ENCODE measurements at places on chromosomes 13 and 19.

DNA sequence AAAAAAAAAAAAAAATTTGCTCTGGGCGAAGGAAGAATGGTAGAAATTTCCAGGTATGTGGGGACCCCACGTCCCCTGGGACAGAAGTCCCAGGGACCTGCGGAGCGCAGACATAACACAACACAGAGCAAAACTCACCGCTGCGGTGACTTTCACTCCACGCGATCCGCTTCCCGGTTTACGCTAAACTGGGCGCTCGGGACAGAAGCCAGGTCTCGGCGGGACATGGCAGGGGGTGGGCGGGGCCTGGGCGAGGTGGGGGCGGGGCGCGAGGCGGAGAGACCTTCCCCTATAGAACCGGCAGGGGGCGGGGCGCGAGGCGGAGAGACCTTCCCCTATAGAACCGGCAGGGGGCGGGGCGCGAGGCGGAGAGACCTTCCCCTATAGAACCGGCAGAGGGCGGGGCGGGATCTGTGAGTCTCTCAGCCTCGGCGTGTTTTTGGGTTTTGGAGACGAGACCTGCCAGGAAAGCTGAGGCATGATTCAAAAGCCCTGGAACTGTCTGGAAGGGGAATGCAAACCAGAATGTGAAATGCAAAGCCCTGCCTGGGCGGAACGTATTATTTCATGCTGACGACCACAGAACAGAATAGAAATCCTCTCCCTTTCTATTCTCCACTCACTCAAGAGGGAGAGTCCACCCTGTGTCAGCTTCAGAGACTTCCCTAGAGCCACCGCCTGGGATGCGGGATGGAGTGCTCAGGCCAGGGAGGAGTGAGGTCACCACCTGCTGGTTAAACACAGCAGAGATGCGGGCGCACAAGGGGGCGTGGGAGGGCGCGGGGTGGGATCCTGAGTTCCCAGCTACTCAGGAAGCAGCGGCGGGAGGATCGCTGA lies 20.2 kb upstream of the ERVV-1 start:
- peak overlapping the region; percentile 58 for H3K4me3 ChIP-seq
- H3K36me3 ChIP-seq, result no peaks in the 10 kb centered on the region
- no peaks in the 10 kb centered on the region for H3K27me3 ChIP-seq
- H3K4me1 ChIP-seq, result peaks cover 24% of the 10 kb centered on the region
- no peak for DNase-seq
- H3K27ac ChIP-seq, result peak overlapping the region; percentile 83

GRCh38 chr13:28744091-28744536 lies 25.3 kb upstream of the SLC46A3 start:
- no peaks in the 10 kb centered on the region for H3K4me1 ChIP-seq
- no peaks in the 10 kb centered on the region for H3K27me3 ChIP-seq
- DNase-seq, result no peak
- no peaks in the 10 kb centered on the region for H3K36me3 ChIP-seq
- peak overlapping the region; percentile 5 for H3K27ac ChIP-seq

DNA sequence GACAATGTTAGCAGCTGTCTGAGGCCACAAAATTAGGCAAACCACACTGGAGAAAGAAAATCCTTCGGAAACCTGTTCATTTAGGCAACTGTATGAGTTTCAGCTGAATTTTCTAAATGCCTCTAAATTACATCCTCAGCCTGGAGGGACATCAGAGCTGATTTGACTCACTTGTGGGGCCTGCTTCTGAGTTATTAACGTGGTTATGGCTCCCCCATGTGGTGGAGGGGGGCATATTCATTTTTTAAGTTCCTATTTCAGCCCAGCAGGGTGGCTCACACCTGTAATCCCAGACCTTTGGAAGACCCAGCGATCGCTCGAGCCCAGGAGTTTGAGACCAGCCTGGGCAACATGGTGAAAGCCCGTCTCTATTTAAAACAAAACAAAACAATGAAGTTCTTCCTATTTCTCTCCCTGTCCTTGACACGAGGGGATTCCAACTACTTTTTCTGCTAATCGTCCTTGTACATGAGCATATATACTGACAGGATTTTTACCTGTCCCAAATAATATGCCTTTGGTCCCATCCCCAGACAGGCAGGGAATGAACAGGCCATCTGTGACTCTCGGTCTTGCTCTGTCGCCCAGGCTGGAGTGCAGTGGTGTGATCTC lies 31.5 kb upstream of the HIF3A start:
- H3K27me3 ChIP-seq, result no peaks in the 10 kb centered on the region

DNA sequence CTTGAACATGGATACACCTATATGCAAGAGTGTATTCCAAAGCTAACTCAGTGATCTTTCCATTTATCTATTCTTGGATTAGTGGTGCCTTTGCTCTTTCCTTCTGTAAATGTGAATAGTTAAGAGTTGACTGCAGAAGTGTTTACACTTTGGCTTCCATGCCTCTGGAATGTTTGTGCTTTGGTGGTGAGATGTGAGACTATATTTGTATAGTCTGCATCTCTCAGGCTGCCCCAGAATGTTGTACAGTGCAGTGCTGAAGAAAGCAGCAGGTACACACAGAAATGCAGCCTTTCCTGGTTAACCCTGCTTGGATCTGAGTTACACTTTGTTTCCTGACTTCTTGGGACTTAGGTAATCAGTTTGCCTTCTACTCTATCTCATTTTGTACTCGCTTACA lies 90.2 kb downstream of the DNAJC15 start:
- peaks cover 12% of the 10 kb centered on the region for H3K4me1 ChIP-seq
- no peak overlapping the region for H3K27ac ChIP-seq
- DNase-seq, result no peak
- H3K27me3 ChIP-seq, result no peaks in the 10 kb centered on the region

GRCh38 chr19:10288662-10289166 lies 1.0 kb upstream of the ICAM5 start:
- peak overlapping the region; percentile 60 for H3K4me3 ChIP-seq
- H3K27me3 ChIP-seq, result peaks cover 16% of the 10 kb centered on the region
- DNase-seq, result no peak
- H3K4me1 ChIP-seq, result peaks cover 80% of the 10 kb centered on the region
- peaks cover 7% of the 10 kb centered on the region for H3K36me3 ChIP-seq

DNA sequence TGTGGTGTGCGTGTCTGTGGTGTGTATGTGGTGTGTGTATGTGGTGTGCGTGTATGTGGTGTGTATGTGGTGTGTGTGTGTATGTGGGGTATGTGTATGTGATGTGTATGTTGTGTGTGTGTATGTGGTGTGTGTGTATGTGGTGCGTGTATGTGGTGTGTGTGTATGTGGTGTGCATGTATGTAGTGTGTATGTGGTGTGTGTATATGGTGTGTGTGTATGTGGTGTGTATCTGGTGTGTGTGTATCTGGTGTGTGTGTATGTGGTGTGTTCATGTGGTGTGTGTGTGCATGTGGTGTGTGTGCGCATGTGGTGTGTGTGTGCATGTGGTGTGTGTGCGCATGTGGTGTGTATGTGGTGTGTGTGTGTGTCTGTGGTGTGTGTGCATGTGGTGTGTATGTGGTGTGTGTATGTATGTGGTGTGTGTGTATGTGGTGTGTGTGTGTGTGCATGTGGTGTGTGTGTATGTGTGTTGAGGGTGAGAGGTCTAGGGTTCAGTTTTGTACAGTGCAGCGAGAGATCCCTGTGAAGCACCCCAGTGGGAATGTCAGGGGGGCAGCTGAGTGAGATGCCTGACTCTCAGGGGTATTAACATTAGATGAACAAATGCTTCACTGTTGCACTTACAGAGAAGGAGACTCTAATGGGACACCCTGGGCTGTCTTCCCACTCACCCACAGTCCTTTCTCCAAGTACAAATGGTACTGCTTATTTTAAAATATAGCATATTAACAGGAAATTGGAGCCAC lies 61.3 kb upstream of the MEDAG start:
- no peak overlapping the region for H3K27ac ChIP-seq
- DNase-seq, result no peak
- no peaks in the 10 kb centered on the region for H3K36me3 ChIP-seq
- H3K27me3 ChIP-seq, result no peaks in the 10 kb centered on the region
- no peaks in the 10 kb centered on the region for H3K4me1 ChIP-seq
- H3K4me3 ChIP-seq, result no peak overlapping the region

DNA sequence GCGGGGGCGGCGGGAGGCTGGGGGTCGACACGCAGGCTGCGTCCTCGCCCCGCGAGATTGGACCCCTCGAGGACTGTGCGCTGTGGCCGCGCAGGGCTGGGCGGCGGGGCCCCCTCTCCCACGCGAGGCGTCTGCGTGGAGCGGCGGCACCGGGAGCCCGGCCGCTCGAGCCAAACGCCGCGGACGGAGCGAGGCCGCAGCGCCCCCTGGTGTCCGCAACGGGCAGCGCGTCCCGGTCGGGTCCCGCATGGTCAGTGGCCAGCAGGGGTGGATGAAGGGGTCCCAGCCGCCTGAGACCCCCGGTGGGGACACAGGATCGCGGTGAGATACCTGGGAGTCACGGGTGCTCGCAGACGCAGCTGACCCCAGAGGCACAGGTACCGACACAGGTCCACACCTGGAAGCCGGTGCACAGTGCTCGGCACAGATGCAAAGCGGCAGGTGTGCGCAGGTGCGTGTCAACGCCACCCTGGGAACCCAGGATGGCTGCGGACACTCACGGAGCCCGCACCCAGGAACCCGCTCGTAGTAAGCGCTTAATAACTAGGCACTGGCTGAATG lies 2.1 kb upstream of the CIRBP start:
- H3K4me3 ChIP-seq, result peak overlapping the region; percentile 60
- H3K27ac ChIP-seq, result peak overlapping the region; percentile 100
- H3K4me1 ChIP-seq, result peaks cover 80% of the 10 kb centered on the region
- peaks cover 12% of the 10 kb centered on the region for H3K36me3 ChIP-seq
- no peaks in the 10 kb centered on the region for H3K27me3 ChIP-seq
- DNase-seq, result no peak

GRCh38 chr13:42218576-42218975 lies 53.4 kb upstream of the AKAP11 start:
- DNase-seq, result no peak
- H3K4me3 ChIP-seq, result no peak overlapping the region
- no peaks in the 10 kb centered on the region for H3K4me1 ChIP-seq

GRCh38 chr19:30297969-30298368 lies 74.2 kb upstream of the ZNF536 start:
- peaks cover 40% of the 10 kb centered on the region for H3K27me3 ChIP-seq
- no peak overlapping the region for H3K4me3 ChIP-seq
- no peaks in the 10 kb centered on the region for H3K36me3 ChIP-seq
- H3K4me1 ChIP-seq, result no peaks in the 10 kb centered on the region

- H3K27ac ChIP-seq, result no peak overlapping the region
- H3K4me3 ChIP-seq, result no peak overlapping the region
- H3K36me3 ChIP-seq, result no peaks in the 10 kb centered on the region
- no peaks in the 10 kb centered on the region for H3K4me1 ChIP-seq
- no peak for DNase-seq
Measured at GRCh38 chr13:73194310-73194709, 135.5 kb downstream of the KLF5 start.

- peak overlapping the region; percentile 94 for H3K27ac ChIP-seq
- H3K4me3 ChIP-seq, result peak overlapping the region; percentile 86
- peaks cover 55% of the 10 kb centered on the region for H3K4me1 ChIP-seq
- H3K36me3 ChIP-seq, result no peaks in the 10 kb centered on the region
- peak; percentile 94 for DNase-seq
Measured at GRCh38 chr19:14418856-14419105, 360 bp downstream of the DDX39A start.

DNA sequence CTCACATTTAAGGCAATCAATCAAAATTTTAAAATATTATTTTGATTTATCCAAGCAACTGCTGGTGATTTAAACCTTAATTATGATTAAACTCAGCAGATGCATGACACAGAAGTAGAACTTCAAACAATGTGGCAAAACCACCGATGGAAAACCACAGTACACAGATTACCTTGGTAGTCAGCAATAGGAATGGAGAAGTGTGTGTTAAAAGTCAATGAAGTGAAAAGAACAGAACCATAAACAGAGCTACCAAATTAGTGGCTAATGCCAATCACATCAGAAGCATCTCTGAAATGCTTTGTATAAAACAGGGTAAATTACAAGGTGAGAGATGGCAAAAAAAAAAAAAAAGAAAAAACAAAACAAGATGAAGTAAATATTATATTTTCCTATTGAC lies 31.2 kb downstream of the KATNAL1 start:
- no peak overlapping the region for H3K4me3 ChIP-seq
- H3K27ac ChIP-seq, result no peak overlapping the region
- peaks cover 21% of the 10 kb centered on the region for H3K36me3 ChIP-seq
- H3K4me1 ChIP-seq, result no peaks in the 10 kb centered on the region

GRCh38 chr13:32840113-32840512 lies 176.1 kb upstream of the KL start:
- DNase-seq, result no peak
- H3K4me1 ChIP-seq, result peaks cover 24% of the 10 kb centered on the region
- no peak overlapping the region for H3K27ac ChIP-seq
- H3K36me3 ChIP-seq, result no peaks in the 10 kb centered on the region
- no peaks in the 10 kb centered on the region for H3K27me3 ChIP-seq

DNA sequence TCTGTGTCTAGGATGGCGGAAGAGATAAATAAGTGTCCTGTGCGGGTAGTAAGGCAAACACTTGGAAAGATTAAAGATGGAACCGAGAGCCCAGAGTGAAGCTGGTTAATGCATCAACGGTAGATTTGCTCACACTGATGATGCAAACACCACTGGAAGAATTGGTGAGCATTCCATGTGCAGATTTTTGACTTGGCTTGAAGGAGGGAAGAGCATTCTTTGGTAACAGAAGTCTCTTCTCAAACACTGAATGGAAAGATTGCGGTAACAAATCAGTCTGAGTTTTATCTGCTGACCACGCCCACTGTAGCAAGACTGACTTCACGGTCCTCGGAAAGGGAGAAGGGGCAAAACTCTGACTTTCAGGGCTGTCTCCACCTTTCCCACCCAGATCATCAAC lies 112.5 kb downstream of the COL4A1 start:
- no peak overlapping the region for H3K4me3 ChIP-seq
- H3K27ac ChIP-seq, result peak overlapping the region; percentile 23
- H3K27me3 ChIP-seq, result no peaks in the 10 kb centered on the region
- peaks cover 44% of the 10 kb centered on the region for H3K36me3 ChIP-seq
- DNase-seq, result no peak

DNA sequence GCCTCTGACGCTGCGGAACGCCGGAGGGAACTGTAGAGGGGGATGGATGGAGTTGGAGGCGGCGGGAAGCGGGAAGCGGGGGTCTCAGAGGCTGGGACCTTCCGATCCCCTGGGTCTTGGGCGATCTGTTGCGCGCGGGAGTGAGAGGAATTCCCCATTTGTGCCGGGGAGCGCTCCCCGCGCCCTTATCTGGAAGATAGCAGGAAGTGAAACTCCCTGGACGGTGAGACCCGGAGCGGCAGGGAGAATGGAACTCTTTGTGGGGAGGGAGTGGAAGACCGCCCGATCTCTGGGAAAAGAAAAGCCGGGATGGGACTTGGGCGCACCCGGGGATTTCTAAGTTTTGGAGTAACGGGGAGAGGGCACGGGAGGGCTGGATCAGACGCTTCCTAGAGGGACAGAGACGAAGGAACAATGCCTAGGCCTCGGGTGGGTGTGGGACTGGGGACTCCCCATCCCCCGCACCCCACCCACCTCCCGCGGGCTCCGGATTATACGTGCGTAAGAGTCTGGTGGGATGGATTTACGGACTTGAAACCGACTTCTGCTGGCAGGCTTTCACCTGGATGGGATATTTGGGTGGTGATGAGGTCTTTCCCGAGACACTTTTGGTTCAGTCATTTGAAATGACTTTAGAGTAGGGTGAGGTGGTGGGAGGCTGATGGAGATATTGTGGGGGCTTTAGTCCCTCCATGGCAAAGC lies 495 bp downstream of the LSR start:
- H3K27ac ChIP-seq, result peak overlapping the region; percentile 55
- peaks cover 23% of the 10 kb centered on the region for H3K4me1 ChIP-seq
- no peaks in the 10 kb centered on the region for H3K36me3 ChIP-seq
- H3K4me3 ChIP-seq, result peak overlapping the region; percentile 52

GRCh38 chr19:24052811-24053210 lies 34.2 kb upstream of the ZNF254 start:
- H3K36me3 ChIP-seq, result peaks cover 92% of the 10 kb centered on the region
- DNase-seq, result no peak
- no peak overlapping the region for H3K4me3 ChIP-seq
- no peaks in the 10 kb centered on the region for H3K4me1 ChIP-seq
- no peaks in the 10 kb centered on the region for H3K27me3 ChIP-seq
- H3K27ac ChIP-seq, result no peak overlapping the region

All from esophagus muscularis mucosa (tissue), 4 donors.